Karpas-422 (cell line): ENCODE measurements at places on chromosomes 6 and 20. TPM values are rescaled to one million over a fixed set of nuclear protein-coding genes. Genes with fewer than 3 reads are reported as not detected.

GRCh38 chr20:33858666-33859065, 47.5 kb downstream of the CHMP4B start:
- no peak for DNase-seq

GRCh38 chr6:67231092-67231491, 1404.0 kb upstream of the ADGRB3 start:
- DNase-seq: no peak

The LKAAEAR1 gene
- total RNA-seq: not detected in 2 replicates

The ARMC12 gene
- total RNA-seq: 0.60 and 1.6 TPM in 2 replicates
